ENCODE measurements at places on chromosomes 1 and 21.

GRCh38 chr1:198064181-198064580, 92.6 kb upstream of the NEK7 start:
- DNase-seq, result no peak

GRCh38 chr1:168392958-168393549, 112.4 kb downstream of the TBX19 start:
- no peak for DNase-seq

DNA sequence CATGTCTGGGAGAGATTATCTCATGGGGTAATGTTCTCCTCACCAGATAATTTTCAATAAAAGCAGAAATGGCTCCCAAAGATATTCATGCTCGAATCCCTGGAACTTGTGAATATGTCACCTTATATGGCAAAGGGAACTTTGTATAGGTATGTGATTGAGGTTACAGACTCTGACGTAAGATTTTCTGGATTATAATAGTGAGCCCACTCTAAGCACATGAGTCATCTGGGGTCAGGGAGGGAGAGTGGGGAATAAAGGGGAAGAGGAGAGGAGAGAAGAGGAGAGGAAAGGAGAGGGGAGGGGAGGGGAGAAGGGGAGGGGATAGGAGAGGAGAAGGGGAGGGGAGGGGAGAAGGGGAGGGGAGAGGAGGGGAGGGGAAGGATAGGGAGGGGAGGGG, 1193.9 kb downstream of the PLA2G4A start:
- DNase-seq, result no peak

- no peak for DNase-seq
These were observed 11.0 kb upstream of the USH2A start for GRCh38 chr1:216434232-216434631.

GRCh38 chr1:76038287-76039004, 36.1 kb upstream of the ST6GALNAC3 start:
- no peak for DNase-seq

- DNase-seq, result no peak
These were observed 37.3 kb upstream of the HMGN1 start for GRCh38 chr21:39386194-39386593.

DNA sequence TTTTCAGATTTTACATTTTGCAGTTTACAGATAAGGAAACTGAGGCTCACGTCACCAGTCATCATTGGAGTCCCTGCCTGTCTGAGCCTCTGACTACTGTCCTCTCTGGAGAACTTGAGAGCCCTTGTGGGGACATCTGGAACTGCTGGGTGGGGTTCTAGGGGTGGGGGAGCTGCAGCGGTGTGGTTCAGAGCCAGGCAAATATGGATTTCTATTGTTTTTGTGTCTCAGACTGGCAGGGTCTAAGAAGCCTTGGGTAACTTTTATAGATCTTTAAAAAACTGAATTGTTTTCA, 46.9 kb downstream of the IER5 start:
- DNase-seq, result no peak

- no peak for DNase-seq
These were observed 18.1 kb upstream of the MYOG start for GRCh38 chr1:203103829-203104495.

DNA sequence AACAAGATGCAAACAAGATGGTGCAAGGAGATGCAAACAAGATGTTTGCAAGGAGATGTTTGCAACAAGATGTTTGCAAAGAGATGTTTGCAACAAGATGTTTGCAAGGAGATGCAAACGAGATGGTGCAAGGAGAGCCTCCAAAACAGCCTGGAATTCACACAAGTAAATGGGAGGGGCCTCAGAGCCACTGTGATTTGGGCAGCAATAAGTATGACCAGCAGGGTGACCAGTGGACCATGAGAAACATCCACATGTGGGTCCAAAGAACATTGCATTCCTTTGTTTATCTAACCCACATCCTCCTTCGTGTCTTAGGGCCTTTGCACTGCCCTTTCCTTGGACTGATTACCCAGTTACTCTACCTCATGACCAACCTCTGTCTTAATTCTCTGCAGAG, 162.9 kb downstream of the PLPP3 start:
- no peak for DNase-seq

DNA sequence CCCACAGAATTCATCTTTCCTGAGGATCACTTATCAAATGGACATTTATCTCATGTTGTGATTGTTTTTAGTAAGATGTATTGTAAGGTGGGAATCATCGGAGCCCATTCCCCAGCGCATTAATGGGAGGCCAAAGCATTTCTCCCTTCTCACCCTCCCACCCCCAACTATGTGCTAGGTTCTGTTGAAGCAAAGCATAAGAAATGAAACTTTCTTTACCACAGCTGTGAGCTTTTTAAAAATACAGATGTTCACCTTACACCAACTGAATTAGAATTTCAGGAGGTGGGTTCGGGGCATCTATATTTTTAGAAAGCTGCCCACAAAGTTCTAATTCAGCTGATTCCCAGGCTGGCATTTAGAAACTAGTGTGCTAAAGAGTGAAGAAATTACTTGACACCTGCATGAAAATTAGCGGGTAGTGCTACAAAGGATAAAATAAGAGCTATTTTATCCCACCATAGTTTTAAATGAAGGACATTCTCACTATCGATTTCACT, 26.3 kb downstream of the UAP1 start:
- no peak for DNase-seq

GRCh38 chr1:70497152-70497551, 86.1 kb downstream of the CTH start:
- no peak for DNase-seq

DNA sequence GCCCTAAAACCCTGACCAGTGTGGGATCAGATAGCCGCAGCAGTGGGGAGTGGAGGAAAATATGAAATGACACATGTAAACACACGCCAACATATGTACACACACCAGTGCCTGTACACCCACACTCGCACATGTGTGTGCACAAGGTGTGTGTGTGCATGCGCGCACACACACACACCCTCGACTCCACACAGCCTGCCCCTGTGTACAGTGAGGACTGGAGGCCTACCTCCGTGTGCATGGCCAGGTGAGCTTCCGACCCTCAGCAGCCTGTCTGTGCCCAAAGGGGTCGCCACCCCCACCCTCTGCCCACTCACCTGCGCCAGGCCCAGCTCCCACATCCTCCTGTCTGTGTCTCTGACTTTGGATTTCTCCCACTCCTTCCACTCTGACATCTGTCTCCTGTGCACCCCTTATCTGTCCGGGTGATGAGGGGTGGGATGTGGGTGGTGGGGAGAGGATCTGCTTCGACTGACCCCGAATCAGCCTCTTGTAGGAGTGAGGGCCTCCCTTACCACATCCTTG, 31.7 kb downstream of the CITED4 start:
- DNase-seq, result no peak

GRCh38 chr1:40257313-40257687, 736 bp upstream of the ZMPSTE24 start:
- DNase-seq, result no peak

- no peak for DNase-seq
These were observed 38.3 kb upstream of the OSBPL9 start for GRCh38 chr1:51578383-51579109.

DNA sequence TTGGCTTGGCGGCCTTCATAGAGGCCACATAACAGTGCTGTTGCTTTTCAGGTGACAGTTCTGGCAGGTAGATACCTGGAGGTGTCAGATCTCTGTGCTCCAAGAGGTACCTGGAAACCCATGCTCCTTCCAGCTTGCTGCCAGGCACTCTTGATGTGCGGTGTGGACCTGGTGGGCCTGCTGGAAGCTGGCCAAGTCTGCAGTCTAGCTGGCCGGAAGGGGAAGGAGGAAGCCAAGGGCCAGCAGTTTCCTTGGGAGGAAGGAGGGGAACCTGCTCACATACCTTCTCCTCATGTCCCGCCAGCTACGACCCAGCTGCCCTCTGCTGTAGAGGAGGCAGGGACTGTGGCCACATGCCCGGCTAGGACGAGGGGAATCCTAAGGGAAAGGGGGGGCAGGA, 166.4 kb upstream of the AJAP1 start:
- no peak for DNase-seq

DNA sequence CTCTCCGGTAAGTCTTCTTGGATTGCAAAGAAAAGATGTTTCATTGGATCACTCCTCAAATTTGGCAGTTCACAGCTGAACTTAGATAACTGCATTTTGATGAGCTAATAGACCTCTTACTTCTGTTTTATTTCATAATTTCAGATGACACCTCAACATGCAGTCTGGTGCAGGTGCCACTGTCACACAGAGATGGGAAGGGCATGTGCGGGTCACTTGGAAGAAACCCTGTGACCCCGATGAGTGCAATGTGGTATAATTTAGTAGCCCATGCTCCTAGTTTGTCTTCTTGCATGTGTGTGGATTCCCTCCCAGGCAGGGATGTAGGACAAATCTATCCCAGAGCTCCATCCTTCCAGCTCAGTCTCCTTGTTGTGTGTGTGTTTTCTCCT, 481 bp upstream of the SLAMF1 start:
- DNase-seq, result no peak

DNA sequence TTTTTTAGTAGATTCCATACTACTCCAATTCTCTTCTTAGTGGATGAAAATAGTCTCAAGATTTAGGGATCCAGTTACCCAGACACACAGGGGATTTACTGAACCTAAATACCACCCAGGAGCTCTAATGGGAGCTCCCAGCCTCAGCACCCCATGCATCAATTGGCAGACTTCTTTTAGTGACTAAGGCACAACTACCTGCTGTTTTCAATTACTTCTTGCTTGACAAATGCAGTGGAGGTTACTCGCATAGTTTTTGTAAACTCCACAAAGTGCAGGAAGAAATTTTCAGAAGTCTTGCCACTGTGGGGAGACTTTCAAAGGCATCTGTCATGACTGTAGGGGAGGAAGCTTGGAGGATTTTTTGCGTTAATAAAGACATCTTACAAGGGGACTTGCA, 35.5 kb upstream of the MAP10 start:
- no peak for DNase-seq

DNA sequence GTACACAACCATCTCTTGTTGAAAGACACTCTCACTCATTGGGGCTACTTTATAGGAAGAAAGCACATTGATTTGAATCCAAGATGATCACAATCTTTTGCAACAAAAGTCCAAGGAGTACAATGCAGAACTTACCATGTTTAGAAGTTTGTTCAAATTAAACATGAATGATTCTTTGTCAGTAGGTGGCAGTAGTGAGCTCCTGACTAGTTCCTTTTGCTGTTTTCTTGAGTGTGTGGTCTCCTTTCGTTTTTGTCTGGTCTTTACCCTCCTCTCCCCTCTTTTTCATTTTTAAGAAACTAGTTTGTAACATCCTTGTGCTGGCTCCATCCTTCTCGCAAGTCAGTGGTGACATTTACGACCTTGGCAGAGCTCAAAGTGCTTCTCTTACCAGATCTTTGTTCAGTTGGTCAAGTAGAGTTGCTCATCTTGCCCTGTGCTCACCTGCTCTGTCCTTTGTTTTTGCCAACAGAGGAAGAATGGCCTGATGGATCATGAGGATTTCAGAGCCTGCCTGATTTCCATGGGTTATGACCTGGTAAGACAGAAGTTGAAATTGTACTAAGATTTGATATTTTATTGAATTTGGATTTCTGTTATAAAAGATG, 35.7 kb upstream of the MTR start:
- DNase-seq, result no peak

DNA sequence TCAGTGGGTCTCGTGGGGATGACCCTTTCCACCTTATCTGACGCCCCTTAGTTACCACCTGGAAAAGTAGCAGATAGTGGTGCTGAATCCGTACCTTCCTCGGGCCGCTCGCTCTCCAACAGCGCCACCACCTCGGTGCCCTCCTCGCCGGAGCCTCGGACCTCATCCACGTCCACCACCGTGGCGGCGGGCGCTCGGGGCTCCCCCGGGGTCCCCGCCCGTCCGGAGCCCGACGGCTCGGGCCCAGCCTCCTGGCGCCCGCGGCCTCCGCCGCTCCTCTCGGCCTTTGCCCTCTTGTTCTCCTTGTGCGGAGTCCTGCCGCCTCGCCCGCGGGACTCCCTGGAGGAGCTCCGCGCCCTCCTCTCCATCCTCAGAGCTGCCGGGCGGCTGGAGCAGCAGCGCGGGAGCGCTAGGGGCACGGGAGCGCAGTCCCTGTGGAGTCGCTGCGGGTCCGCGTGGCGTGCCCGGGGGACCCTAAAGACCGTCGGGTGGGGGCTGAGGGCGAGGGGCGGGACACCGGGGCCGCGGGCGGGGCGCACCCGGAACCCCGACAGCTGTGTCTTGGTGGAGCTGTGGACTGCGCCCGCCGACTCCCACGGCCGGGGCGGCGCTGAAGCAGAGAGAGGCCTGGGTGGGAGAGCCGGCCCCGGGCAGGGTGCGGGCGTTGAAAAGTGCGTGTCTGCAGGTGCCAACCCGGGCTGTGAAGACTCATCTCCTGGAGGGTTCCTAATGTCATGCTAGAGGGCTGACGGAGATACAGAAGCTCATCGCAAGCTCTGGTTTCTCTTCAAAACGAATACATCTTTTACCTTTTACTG, at the start of gene NPHS2:
Gene NPHS2 (minus strand): TSS at position 452 of the 818 bp plus-strand sequence. CDS start 84 bp downstream, at position 368.
- DNase-seq, result no peak

- DNase-seq, result no peak
These were observed 63.0 kb downstream of the KCNN3 start for GRCh38 chr1:154807048-154807591.

- DNase-seq, result peak; percentile 91
These were observed at the start of gene IFI6 for GRCh38 chr1:27671964-27672749. Gene IFI6 (minus strand): TSS chr1:27672192. CDS start chr1:27669314, 2,878 bp downstream.

GRCh38 chr21:45560106-45561021, 18.1 kb upstream of the SLC19A1 start:
- no peak for DNase-seq

DNA sequence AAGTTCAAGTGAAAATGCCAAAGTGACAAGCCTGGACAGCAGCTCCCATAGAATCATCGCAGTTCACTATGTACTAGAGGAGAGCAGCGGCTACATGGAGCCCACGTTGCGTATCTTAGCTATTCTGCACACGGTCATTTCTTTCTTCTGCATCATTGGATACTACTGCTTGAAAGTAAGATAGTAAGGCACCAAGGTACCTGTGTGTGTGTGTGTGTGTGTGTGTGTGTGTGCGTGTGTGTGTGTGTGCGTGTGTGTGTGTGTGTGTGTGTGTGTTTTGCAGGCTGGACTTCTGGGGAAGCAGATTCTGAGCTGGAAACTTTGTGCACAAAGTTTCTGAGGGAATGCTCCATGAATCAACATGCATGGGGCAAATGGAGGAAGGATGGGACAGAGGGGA, 98.6 kb downstream of the ZP4 start:
- no peak for DNase-seq

All from GM04503 (cell line).